Stimulated activated CD4-positive, alpha-beta T cell treated with anti-CD3 and anti-CD28 coated beads, TNF-alpha, amount 100 ng/mL, for 4 hours (primary cell): ENCODE measurements at places on chromosomes 6 and 20.

- no peak for DNase-seq
Measured at GRCh38 chr20:48690888-48691287, 136.9 kb downstream of the PREX1 start.

- DNase-seq, result no peak
Measured at GRCh38 chr6:12071064-12071615, 59.0 kb downstream of the HIVEP1 start.

DNA sequence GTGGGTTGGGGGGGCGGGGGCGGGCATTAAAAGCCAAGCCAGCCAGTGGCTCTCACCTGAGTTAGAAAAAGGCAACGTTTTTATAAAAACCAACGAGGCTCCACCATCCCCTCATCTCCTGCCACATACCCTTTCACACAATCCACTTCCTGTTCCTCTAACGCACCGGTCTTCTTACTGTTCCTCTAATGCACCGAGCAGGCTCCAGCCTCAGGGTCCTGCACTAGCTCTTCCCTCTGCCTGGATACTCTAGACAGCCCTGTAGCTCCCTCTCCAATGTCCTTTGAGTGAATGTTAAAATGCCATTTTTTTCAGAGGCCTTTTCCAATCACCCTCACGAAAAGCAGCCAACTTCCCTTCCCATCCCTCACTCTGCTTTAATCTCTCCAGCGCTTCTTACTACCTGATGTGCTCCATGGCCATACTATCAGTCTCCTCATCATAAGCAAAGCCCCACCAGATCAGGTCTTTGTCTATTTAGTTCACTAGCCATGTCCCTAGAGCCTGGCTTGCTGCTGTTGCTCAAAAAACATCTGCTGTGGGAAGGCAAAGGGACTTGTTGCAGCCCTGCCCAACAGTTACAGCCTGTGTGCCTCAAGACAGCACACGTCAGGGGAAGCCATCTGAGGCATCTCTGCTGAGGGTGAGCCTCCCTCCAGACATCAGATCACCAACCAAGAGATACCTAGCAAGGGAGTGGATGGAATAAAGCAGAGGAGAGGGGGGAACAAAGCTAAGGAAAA, 3.9 kb downstream of the FKBP1A start:
- DNase-seq, result no peak

- no peak for DNase-seq
Measured at GRCh38 chr6:127618729-127619128, 41.8 kb downstream of the C6orf58 start.

DNA sequence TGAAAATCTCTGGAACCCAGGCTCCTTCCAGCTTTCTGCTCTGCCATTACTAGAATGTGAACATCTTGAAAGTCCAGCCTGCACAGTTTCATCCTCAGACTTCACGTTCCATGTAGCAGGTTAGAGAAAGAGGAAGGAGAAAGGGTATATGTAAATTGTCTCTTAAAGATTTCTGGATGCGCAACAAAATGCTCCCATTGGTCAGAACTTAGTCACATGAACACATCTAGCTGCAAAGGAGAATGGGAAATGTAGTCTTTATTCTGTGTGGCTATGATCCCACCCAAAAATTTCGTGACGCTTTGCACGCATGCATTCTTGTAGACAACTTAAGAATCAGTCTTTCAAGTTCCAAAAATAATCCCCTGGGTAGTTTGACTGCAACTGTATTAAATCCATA, 46.4 kb upstream of the CHD6 start:
- DNase-seq, result no peak

DNA sequence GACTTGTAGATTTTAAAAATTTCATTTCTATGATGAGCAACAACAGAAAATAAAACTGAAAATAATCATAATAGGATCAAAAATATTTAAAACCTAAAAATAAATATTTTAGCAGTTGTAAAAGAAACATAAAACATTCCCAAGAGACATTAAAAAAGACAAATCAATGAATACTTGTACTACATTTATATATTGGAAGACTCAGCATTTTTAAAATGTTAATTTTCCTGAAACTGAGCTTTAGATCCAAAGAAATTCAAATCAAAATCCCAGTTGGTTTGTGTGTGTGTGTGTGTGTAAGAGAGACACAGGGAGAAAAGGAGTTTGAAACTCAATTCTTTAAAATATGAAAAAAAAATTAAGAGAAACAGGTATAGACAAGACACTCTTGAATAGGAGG, 38.7 kb upstream of the DSE start:
- no peak for DNase-seq

- peak; percentile 17 for DNase-seq
Measured at GRCh38 chr6:129621252-129621651, 88.7 kb downstream of the ARHGAP18 start.

DNA sequence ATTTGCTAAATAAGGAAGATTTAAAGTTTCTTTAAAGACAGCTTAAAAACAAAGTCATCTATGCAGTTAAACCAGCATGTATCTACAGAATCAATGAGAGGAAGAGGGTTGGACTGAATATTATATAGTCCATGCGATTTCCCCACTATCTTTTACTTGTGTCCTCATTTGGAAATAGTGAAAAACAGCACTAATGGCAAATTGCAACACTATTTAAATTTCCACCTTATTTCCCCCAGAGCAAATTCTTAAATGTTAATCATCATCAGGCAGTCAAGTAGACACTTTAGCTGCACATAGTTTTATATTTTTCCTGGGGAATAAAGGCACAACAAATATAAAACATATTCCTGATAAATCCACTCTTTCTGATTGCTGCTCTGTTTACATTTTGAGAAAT, 114.6 kb downstream of the LCA5 start:
- no peak for DNase-seq

DNA sequence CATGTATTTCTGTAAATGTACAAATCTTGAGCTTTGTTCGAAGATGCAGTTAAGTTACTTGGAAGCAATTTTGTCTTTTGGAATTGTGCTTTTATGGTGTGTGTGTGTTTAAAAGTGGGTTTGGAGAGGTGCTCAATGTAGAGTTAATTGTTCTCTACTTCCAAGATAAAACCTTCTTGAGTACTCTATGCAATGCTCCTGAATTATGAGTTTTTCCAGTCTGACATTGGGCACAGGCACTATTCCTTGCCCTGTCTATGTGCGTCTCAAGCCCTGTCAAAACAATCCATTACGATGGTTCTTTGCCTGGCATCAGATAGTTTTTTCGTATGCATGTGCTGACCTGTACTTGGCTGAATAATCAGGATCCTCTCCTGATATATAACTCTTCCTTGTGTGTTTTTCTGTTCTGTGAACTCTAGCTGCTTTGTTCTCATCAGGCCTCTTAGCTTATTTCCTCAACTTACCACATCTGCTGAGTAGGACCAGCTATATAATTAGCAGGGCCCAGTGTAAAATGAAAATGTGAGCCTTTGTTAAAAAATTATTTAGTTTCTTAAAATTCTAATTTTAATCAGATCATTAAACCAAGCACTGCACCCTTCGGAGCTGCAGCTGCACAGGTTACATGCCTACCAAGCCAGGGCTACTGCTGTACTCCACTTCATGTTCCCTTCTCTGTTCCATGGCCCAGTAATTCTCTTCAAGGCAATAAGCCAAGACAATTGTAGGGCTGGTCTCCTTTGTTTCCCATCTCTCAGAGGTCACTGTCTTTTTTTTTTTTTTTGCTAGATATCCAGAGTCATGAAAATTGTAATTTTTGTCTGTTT, 160.1 kb downstream of the ZFAND3 start:
- DNase-seq, result no peak

DNA sequence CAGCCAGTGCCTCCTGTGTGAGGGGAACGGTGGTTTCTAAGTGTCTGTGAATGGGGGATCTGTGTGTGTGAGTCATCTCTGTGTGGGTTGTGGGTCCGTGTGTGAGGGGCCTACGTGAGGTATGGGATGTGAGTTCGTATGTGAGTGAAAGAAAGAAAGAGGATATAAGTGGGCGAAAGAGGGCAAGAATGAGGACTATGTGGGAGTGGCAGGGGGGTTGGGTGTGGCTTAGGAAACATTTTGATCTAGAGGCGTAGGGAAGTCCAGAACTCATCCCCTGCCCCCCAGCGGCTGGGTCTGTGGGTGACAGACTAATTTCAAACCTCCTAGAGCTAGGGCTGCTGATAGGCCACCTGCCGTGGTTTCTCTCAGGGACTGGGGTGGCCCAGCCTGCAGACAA, 35.5 kb downstream of the DHX35 start:
- DNase-seq, result peak; percentile 12

- DNase-seq, result no peak
Measured at GRCh38 chr6:37059344-37060194, 54.1 kb downstream of the FGD2 start.
